ENCODE measurements at places on chromosomes 1 and 21.

DNA sequence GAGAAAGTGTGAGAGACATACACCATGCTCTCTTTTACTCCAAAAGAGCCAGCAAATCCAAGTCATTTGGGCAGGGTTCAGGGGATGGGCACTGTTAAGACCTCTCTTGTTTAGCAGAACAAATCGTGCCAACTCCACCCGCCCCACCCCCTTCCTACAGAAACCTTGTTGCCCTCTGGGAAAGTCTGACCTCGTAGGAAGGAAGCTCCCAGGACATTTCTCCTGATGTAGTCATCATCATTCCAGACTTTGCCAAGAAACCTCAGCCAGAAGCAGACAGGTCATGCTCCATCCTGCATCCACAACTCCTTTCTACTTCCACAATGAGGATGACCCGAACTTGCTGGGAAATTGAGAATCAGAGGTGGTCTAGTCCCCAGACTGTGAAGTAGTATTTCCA, 57.7 kb downstream of the UBE2T start:
- DNase-seq: no peak

- DNase-seq: no peak
Observed at GRCh38 chr1:220485131-220485530, 42.8 kb upstream of the MARK1 start.

GRCh38 chr1:109661391-109661790, 5.5 kb downstream of the GSTM4 start:
- no peak for DNase-seq

DNA sequence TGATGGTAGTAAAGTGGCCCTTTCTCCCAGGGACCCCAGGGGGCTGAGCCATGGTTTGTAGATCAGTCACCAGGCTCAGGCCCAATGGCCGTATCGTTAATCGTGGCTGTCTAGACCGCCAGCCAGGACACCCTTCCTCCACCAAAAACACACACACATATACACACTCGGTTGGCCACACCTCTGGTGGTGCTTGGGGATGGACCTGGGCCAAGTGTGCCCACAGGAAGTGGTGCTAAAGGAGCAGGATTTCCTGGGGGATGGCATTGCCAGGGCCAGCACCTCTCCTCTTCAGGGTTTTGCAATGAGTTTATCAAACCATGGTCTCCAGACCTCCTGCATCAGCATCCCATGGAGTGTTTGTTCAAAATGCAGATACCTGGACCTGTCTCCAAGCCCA, 36.2 kb downstream of the CITED4 start:
- no peak for DNase-seq

DNA sequence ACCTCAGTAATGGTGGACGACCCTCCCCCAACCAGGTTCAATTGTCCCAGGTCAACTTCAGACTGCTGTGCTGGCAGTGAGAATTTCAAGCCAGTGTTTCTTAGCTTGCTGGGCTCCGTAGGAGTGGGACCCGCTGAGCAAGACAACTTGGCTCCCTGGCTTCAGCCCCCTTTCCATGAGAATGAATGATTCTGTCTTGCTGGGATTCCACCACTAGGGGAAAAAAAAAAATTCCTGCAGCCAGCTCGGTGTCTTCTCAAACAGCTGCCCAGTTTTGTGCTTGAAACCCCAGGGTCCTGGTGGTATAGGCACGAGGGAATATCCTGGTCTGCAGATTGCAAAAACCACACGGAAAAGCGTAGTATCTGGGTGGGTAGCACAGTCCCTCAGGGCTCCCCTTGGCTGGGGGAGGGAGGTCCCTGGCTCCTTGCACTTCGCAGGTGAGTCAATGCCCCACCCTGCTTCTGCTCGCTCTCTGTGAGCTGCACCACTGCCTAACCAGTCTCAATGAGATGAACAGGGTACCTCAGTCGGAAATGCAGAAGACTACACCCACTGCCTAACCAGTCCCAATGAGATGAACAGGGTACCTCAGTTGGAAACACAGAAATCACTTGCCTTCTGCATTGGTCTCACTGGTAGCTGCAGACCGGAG, 41.5 kb downstream of the GBP6 start:
- no peak for DNase-seq

DNA sequence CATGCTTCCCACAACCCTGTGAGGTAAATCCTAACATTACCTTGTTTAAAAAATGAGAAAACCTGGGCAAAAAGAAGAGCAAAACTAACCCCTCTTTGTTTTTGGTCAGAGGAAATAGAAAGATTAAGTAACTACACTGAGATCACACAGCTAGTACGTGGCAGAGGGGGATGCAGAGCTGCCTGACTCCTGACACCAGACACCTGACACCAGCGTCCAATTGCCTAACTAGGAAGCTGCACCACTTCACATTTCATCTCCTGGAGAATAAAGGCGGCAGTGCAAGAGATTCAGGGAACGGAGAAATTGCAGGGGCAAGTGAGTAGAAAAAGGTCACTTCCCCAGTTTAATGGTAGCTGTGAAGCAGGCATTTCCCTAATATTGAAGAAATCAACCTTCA, 229.3 kb upstream of the PTBP2 start:
- DNase-seq: no peak

GRCh38 chr1:212034516-212035122, 738 bp downstream of the INTS7 start:
- DNase-seq: no peak

DNA sequence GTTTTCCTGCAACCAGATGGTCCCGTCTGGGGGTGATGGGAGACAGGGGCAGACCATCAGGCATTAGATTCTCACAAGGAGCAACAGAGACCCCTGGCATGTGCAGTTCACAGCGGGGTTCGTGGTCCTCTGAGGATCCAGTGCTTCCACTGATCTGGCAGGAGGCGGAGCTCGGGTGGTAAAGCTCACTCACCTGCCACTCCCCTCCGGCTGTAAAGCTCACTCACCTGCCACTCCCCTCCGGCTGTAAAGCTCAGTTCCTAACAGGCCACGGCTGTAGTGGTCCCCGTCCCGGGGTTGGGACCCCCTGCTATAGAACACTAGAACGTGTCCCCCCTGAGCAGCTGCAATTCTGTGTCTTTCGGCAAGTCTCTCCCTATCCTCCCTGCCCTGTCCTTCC, 4.6 kb downstream of the KRTAP10-12 start:
- no peak for DNase-seq

- DNase-seq: no peak
Observed at GRCh38 chr1:169681140-169681539, 30.3 kb downstream of the SELL start.

DNA sequence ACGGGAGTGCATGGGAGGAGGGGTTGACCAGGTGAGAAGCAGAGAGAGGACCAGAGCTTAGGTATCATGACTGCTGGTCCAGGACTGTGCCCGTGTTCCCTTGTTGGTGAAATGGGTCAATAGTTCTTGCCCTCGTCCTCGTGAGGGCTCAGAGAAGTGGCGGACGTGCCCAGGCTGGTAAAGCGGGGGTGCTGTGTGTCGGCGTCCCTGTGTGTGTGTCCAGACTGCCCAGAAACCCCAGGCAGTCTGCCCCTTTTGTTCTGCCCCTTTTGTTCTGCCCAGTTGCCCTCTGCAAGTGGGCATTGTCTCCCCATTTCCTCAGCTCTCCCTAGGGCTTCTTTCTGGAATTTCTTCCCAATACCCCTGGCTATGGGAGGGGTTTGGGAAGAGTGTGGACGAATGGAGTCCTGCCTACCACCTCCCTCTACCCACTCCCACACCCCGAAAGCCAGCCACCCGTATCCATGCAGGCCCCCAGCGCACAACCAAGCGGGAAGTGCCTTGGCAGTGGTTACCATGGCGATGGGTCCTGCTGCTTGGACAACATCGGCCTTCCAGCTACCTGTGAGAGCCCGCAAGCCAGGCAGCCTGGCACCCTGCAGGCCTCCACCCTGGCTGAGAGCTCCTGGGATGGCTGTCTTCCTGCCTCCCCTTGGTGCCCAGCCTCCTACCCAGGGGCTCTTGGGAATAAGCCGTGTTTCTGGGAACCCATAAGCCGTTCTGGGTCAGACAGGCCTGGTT, 34.7 kb downstream of the ACOT11 start:
- no peak for DNase-seq

- DNase-seq: no peak
Observed at GRCh38 chr1:36455386-36455785, 5.1 kb upstream of the OSCP1 start.

DNA sequence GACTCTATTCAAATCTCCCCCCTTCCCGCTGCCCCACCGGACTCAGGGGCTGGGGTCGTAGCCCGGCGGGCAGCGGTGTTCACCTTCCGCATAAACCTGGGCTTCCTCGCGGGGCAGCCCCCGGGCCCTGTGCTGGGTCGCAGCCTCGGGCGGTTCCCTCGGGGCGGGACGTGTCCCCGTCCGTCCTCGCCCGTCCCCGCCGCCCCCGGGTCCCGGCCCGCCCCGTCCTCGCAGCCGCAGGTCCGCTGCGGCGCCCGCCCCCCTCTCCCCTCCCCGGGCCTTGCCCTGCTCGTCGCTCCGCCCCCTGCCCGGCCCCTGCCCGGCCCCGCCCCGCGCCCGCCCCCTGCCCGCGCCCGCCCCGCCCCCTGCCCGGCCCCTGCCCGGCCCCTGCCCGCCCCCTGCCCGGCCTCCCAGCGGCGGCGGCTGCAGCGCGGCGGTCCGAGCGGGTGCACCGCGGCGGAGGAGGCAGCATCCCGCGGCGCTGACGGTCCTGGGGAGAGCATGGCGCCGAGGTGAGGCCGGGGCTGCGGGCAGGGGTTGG, at the start of gene COL18A1:
Gene COL18A1, plus strand, starts transcription at position 436 of the 541 bp plus-strand sequence. Its CDS starts 66 bp downstream, at position 502.
- no peak for DNase-seq

DNA sequence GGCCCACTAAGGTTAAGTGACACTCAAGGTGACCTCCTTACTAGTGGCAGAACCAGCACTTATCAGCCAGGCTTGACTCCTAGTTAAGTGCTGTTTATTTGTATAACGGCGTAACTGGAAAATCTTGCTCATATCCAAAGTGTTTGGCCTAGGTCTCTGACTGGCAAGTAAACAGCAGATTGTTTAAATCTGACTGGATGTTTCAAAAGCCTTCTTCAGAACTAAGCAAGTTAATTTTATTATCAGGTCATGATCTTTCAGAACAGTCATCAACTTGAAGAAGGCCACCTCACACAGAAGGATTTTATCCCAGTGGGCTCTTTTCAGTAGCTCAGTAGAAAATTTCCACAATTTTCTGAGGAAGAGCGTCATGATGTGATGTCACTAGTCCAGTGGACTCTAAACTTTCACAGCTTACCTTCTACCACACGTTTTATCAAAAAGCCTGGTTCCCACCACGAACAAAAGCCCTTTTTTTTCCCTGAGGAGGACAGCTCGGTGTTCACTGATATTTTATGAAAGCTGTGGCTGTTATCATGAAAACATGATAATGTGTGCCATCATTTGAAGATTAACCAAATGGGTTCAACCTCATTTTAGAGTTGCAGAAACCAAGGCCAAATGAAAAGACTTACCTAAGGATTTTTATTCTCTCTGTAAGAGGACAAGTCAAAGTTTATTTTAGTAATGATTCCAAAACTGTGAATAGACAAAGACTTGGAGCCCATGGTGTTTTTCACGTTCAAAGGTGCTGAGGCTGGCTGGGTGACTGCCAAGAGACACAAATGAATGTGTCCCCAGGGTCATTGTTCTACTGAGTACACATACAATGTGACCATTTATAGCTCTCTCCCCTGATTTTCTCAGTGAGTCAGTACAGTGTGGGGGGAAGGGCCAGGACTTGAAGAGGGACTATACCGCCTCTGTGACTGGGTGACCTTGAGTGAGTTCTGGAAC, 9.1 kb downstream of the SGIP1 start:
- DNase-seq: no peak

DNA sequence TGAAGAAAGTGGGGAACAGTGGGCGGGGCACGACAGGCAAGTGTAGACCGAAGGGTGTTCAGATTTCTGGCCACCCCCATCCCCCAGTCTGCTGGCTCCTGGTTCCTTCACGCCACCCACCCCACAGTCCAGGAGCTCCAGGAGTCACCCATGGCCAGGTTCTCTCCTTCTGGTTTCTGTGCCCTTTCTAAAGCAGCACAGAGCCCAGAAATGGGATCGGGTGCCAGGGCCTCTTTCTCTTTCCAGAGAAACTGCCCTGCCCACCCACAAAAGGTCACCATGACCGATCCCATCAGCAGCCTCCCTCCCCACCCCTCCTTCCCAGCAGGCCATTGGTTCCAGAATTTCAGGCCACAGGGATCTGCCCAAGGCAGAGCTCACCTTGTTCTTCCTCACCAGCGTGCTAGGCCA, 3.2 kb upstream of the CELSR2 start:
- DNase-seq: no peak

DNA sequence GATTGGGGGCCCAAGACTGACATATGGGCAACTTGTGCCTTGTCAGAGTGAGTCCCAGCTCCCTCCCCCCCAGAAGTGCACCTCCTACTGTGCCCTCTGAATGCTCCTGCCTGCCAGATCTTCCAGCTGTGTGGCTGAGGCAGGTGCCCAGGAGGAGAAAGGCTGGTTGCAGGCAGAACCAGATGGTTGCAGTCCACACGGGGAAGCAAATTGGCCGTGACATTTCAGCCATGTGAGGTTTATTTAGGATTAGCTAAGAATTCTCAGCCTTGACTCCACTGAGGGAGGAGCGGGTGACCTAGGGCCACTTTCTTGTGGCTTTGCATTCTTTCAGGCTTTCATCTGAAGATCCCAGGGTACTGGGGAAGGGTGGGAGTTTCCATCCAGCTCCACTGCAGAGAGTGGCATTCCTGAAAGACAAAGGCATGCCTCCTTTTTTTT, 33.8 kb downstream of the PEX14 start:
- DNase-seq: no peak

DNA sequence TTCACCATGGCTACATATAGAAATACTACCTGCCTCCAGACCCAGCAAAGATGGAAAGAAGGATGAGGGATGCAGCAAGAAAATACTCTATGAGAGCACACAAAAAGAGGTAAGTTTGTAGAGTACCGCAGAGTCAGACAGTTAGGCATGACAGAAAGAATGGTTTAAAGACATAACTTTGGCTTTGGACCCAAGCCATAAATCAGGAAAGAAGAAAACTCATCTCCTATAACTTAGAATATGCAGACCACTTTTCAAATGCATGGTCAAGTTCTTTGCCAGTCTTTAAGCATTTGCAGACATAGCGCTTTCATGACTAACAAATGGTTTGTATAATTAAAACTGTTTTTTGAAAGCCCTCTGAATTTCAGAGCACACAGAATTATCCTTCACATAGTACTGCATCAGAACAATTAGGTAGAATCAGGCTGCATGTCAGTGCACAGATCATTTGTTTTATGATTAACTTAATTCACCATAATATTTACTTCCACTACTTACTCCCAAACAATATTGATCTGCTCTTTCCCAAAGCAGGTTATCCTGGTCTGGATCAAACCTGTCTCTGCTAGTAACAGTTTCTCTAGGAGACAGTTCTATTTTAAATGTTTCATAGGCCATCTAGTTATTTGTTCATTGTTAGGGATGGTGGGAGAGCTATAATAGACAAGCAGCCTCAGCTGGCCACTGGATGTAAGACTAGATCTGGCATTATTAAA, 280.7 kb upstream of the NR5A2 start:
- DNase-seq: no peak
